CD4-positive, alpha-beta memory T cell (primary cell): ENCODE measurements at places on chromosomes 1 and 21. TPM values are rescaled to one million over a fixed set of nuclear protein-coding genes. Genes with fewer than 3 reads are reported as not detected.

DNA sequence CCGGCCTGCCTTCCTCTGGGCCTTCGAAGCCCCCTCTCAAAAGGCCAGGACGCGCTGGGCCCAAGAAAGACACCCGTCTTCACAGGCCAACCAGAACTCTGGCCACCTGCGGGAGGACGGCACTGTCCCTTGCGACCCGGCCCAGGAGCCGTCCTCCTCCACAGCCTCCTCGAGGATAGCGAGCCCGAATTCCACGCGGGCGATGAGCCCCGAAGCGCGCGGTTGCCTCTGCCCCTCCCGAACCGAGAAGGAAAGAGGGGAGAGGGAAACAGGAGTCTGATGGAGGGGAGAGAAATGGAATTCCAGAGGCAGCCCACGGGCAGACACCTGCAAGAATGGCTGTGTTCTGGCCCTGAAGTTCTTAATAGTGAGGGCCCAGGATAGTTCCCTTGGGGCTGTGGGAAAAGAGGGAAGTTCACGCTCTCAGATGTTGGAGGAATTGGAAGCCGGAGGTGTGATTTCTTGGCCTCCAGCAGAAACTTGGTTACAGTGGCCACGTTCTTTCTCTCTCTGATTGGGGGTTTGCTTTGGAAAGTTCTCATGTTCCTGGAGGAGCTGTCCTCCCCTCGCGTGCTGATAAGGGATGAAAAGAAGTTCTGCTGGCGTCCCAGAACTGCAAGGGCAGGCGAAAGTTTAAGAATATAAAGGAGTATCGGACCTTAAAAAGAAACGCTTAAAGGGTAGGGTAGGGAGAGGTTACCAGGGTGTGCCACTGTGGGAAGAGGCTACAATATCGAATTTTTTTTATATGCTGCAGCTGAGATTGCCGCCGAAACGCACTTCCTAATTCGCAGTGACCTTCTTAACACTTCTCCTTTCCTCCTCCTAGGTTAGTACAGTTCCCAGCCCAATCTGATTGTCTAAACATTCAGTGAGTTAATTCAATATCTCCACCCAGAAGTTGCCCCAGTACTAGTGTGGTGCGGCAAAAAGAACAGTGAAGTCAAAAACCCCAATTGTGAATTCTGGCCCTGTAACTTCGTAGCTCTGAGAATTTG, 5.8 kb upstream of the SLC44A5 start:
- DNase-seq: no peak

GRCh38 chr1:30790850-30791778, 33.5 kb upstream of the LAPTM5 start:
- peak; percentile 14 for DNase-seq

DNA sequence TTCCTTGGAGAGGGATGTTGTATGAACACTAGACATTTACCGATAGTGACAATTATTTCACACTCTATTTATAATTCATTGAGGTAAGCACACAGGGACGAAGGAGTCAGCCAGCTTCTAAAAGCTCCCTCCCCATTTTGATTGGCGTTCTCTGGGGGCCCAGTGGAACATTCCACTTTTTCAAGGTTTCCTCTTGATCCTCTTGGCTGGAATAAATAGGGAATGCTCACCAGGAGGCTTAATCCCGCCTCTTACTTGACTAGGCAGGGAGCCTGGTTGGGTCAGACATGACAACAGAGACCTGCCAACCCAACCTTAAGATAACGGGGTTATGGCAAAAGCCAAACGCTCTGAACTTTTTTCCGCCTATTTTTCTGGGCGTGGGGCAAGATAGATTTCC, 974 bp downstream of the ACTN2 start:
- DNase-seq: no peak

DNA sequence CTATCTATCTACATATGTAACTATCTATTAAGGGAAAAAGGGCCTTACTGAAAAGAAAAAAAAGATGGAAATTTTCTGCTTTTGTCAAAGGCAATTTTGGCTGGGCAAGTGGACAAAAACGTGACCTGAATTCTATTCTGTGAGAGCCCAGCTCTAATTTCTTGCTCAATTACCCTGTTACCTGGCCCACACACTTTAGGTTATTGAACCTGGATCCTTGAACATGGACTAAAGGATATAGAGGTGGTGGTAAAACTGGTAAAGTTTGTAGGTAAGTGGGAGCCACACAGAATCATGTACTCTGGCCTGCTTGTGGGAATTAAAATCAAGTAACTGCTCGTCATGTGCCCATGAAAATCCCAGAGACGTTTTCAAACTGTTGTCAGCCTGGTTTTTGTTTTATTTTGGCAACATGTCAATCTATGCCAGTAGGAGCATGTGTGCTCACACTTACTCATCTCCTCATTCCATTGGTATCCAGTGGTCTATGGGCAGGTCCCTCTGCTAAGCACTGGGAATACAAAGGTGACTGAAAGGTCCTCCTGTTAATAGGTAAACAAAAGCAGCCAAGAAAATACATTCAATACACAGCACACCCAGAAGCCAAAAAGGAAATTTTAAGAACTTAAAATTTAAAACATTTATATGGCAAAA, 113.7 kb upstream of the WARS2 start:
- no peak for DNase-seq

- DNase-seq: peak; percentile 25
These were observed 1.2 kb upstream of the HPCAL4 start for GRCh38 chr1:39692152-39693074.

DNA sequence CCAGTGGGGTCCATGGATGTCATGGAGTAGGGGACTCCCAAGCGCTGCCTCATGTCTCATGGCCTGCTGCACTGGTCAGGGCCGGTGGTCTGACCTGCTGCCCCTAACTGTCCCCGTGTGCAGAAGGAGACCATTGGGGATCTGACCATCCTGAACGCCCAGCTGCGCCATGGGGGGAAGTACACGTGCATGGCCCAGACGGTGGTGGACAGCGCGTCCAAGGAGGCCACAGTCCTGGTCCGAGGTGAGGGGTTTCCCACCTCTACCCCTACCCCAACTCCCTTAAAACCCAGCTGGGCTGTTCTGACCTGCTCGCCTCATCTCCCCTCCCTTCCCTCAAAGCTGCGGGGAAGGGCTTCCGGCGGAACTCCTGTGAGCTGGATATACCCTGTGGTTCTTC, 18.6 kb downstream of the TMEM81 start:
- no peak for DNase-seq

The HCRTR1 gene
- total RNA-seq: not detected

The PEA15 gene
- total RNA-seq: 23.1 TPM
